NCI-H446 treated with DMSO at 0.1 percent for 48 hours (cell line): ENCODE measurements at places on chromosomes 5 and 9.

- DNase-seq = no peak
Observed at GRCh38 chr9:84669288-84670137, at the start of gene NTRK2. Gene NTRK2 (plus strand): TSS chr9:84669729. CDS start chr9:84670749, 1,020 bp downstream.

DNA sequence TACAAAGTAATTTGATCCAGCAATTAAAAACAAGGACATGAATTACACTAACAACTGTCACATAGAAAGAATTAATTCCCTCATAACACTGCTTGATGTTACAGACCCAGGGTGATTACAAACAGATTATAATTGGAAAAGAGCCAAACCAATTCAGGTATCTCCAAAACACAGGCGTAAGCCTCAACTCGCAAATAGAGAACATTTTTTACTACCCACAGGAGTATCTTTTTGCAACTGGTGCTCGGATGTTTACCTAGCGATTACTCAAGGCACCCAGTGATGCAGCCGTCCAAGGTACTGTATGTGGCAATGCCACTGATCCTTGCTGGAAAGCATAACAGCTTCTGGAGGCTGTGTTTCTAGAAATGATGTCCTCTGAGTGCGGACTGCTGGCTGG is 386.1 kb upstream of the KIF2A start:
- DNase-seq = no peak

DNA sequence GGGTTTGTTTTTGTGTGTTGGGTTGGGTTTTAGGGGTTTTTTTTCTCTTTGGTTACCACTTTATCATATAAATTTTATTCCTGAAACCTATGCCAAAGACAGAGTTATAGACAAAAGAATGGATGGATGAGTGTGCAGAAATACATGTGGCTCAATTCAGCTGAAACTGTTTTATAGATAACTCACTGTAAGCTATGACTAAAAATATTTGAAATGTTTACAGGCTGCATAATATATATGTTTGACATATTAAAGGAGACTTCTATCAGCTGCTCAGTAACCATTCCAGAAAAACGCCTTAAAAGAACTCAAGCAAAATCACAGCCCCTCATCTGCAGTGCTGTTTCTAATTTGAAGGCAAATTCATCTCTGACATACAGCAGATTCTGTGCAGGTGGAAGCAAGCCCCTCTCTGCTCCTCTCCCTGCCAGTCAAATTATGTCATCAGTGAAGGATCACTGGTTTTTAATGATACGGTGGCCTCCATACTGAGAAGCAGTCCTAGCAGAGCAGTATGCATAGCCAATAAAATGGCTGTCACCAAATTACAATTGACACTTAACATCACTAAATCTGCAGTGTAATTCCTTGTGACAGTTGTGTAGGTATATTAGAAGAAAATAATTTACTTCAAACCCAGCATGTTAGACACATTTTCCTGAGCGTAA is 301.6 kb downstream of the NR2F1-AS1 start:
- DNase-seq = no peak

GRCh38 chr9:31490551-31491106 is 893.8 kb upstream of the ACO1 start:
- no peak for DNase-seq

GRCh38 chr5:142544946-142545649 is 140.8 kb downstream of the FGF1 start:
- no peak for DNase-seq

- DNase-seq = no peak
Observed at GRCh38 chr9:114080773-114081440, 2.8 kb upstream of the AMBP start.

DNA sequence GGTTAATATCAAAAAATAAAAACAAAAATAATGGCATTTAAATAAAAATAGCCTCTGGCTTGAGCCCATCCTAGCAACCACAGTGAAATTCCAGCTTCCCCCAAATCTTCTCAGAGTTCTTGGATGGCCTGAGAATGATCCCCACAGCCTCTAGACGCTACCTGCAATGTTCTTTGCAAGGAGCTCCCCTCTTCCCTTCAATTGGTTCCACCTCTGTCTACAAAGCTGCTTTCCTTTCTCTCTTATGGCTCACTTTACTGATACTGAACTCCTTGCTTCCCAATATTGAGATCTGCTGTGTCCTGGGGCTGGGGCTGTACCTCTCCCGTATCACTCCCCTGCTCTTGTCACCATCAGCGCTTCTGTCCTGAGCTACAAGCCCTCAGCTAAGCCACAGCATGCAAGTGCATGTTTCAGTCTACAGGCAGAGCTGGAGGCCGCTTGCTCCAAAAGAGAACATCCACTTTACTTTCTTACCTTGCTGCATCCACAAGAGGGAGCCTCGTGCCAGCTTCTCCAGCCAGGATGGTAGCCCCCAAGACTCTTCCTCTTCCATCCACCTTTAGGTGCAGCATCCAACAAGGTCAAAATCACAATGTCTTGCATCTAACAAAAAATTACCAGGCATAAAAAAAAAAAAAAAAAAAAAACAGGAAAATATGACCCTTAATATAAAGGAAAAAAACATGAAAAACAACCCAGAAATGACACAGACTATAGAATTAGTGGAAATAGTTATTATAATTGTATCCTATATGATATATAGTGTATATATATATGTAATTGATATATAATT is 57.4 kb upstream of the PRSS3 start:
- no peak for DNase-seq

DNA sequence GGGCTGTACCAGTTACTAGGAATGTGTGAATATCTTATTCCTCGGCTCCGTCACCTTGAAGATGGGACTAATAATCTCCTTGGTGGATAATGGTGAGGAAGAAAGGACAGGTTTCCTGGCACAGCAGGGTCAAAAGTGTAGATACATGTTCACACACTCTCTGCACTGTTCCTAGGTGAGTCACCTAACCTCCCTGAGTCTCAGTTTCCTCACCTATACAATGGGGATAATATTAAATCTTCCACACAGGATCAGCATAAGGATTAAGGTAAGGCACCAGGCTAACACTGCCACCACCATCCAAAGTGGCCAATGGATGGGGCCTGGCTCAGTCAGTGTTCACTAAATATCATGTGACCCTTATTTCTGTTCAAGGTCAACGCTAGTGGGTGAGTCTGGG is 66.9 kb downstream of the PSMB7 start:
- no peak for DNase-seq
